ENCODE measurements at places on chromosomes 7 and 10. TPM values are rescaled to one million over a fixed set of nuclear protein-coding genes. Genes with fewer than 3 reads are reported as not detected.
A peak's percentile ranks its signal among the peaks of the same experiment; 100 is the strongest.

- DNase-seq, result no peak
Measured at GRCh38 chr10:26408858-26409494, 29.2 kb upstream of the APBB1IP start.

GRCh38 chr7:82284936-82285519 is 158.5 kb downstream of the CACNA2D1 start:
- no peak for DNase-seq

DNA sequence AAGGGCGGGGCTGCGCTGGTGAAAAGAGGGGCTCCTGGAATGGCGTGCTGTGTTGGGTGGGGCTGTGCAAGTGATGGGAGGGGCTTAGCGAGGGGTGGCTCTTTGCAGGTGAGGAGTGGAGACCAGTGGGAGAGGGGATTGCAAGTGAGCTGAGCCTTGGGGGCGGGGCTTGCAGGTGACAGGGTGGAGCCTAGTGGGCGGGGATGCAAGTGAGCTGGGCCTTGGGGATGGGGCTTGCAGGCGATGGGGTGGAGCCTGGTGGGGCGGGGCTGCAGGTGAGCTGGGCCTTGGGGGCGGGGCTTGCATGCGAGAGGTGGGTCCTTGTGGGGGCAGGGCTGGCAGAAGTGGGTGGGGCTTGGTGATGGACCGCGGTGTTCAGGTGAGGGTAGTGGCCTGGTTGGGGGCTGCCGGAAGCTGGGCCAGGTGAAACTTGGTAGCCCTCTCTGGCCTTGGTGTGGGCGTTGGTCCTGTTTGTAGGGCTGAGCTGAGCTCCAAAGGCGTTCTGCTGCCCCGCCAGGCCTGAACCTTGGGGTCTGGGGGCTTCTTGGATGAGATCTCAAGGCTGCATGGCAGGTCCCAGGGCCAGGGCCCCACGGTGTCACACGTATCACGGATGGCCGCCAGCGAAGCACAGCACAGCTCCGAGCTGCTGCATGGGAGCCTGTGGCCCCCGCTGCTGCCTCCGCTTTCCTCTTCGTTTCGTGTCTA is 743 bp upstream of the PITRM1 start:
- DNase-seq, result no peak

DNA sequence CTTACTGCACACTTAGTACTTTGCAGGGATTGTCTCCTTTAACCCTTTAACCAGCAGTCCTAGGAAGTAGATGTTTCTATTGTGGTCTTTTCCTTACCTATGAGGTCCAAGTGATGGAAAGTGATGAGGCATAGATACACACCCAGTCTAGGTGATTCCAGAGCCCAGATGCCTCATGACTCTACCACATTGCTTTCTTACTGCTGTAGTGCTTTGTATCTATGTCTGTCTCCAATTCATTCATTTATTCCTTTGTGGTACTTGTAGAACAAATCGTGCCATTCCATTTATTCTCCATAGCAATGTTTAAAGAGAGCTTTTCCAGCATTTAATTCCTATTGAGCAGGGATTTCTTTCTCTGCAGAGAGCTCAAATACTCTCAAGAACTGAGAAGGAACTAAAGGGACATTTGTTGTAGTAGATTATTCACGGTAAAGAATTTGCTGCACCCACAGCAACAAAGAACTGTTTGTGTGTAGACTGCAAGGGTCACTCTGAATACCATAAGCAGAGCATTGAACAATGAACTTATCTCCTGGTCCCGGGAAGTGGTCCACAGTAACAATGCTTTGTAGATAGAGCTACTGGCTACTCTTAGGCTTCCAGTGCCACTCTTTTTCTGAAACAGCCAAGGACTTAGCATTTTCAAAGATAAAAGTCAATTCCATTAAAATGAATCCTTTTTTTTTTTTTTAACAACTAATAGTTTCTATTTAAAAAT is 337.0 kb downstream of the PTEN start:
- DNase-seq, result no peak

GRCh38 chr10:132899054-132899750 is 43.2 kb downstream of the CFAP46 start:
- no peak for DNase-seq

- peak; percentile 50 for DNase-seq
Measured at GRCh38 chr7:148303295-148304082, 287.1 kb upstream of the C7orf33 start.

DNA sequence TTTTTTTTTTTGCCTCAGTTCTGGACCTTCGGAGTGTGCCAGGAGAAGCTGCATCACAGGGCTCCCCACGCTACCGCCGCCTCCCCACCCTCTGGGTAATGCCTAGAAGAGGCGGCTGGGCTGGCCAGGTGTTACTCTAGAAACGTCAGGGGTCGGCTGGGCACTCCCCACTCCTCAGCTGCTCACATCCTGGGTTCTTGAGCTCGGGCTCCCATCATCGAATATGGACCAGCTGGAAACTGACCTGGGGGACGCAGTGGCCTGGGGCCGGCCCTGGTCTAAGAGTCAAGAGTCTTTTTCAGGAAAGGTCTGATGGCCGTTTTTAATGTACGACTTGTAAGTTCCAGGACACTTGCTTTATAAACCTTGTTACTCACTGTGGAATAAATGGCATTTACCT is 326.5 kb downstream of the WDR37 start:
- DNase-seq, result no peak

GRCh38 chr7:71659622-71660021 is 527.7 kb downstream of the GALNT17 start:
- no peak for DNase-seq

DNA sequence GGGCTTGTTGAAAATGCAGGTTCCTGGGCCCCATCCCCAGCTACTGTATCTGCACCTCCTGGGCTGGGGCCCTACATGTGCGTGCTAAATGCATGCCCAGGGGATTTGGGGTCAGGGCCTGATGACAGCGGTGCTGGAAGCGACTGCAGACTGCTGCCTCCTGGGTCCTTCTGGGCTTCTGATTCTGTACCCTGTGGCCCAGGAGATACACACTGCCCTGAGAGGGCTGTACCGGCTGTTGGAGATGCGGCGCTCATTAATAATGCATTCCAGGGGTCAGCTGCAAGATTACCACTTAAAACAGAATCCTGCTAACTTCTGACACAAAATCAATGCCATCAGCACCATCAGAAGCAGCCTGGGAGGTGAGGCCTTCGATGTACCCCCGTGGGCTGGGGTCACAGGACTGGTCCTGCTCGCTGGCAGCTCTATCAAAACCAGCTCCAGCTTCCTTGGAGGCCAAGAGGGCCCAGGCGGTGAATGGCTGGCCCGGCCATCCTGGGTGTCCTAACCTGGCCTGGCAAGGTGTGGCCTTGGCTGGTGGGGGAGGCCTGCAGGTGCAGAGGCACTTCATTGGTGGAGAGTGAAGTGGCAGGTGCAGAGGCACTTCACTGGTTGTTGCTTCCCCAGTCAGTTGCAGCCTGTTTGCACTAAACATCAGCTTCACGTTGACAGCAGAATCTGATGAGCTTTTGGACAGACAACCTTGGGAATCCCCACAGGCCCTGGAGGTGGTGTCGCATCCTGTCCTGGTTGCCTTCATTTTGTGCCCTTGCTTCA is 79.2 kb downstream of the GLRX3 start:
- DNase-seq, result no peak

DNA sequence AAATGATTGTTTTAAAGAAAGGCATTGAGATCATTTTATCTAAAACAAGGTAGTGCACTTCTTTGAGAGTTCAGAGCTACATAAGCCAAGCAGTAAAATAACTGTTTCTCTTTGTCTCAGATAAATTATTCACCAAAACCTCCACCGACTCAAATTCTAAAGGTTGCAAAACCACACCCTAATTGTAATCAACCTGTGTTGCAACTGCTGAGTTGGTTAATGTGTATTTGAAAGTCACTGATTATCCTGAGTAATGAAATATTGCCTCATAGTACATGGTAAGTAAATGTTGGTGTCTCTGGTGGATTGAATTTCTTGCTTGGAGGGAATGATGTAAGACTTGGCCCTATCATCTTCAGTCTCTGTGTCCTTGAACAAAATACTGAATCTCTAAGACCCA is 35.9 kb upstream of the CYP2C9 start:
- DNase-seq, result no peak

- DNase-seq, result no peak
Measured at GRCh38 chr10:29908962-29909361, 150.4 kb downstream of the JCAD start.

- DNase-seq, result no peak
Measured at GRCh38 chr7:135285547-135286233, 52.1 kb downstream of the STRA8 start.

DNA sequence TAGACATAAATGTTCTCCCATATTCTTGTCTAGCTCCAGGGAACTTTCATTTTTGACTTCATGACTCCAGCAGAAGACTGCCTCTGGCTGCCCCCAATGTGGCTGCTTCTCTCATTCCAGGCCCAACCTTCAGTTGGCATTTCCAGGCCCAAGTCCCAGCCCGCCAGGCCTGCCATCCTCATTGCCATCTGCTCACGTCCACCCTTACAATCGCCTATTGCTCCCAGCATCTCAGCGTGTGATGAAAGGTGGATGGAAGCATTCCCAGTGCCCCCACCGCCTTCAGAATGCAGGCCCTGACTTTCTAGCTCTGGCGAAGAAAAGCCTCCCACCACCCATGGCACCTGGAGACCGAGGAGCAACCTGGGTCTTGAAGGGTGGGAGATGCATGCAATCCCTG is 132.1 kb upstream of the LANCL2 start:
- DNase-seq, result no peak

DNA sequence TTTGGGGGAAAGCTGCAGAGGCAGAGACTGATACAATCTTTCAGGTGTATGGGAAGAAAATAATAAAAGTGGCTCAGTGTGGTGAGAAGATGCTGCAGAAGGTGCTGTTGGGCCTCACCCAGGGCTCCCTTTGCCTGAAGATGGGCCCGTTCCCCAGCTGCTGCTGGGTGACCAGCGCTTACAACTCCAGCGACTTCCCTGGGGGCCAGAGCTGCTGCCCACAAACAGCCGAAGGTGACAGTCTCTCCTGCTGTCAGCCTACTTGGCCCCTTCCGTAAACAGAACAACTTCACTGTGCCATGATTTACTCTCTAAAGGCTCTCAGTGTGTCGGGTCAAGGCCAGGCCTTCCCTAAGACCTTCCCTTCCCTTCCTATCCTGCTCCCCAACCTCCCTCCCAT is 93.6 kb upstream of the PCBD1 start:
- no peak for DNase-seq

GRCh38 chr10:119501690-119502089 is 40.8 kb downstream of the RGS10 start:
- DNase-seq, result no peak

- no peak for DNase-seq
Measured at GRCh38 chr7:52944921-52945320, 90.5 kb upstream of the POM121L12 start.

GRCh38 chr10:33223326-33224000 is 111.0 kb downstream of the NRP1 start:
- DNase-seq, result no peak

DNA sequence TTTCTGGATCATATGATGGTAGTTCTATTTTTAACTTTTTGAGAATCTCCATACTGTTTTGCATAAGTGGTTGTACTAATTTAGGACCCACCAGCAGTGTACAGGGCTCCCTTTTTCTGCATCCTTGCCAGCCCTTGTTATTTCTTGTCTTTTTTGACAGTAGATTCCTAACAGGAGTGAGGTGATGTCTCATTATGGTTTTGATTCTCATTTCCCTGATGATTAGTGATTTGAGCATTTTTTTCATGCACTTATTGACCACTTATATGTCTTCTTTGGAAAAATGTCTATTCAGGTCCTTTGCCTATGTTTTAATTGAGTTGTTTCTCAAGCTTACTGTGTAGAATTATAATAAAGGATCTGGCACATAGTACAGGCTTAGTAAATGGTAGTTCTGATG is 238.8 kb upstream of the BMPER start:
- no peak for DNase-seq

GRCh38 chr7:362402-363096 is 72.6 kb downstream of the FOXL3 start:
- DNase-seq, result no peak

DNA sequence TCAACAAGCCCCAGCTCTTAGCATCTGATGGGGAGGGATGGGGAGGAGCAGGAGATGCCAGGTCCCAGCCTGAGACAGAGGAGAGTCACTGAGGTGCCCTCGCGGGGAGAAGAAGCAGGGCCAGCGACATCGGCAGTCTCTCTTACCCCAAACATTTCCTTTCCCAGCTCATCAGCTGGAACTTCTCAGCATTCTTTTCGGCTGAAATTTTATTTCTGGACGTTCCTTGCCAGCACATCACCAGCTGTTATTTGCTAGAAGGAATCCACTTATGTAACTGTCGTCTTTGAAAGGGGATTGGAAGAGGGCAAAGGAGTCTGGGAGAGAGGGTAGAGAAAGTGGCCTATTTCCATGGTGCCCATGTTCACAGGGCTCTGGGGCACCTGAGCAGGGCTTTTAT is 101.0 kb upstream of the SHH start:
- DNase-seq, result no peak

The RBP3 gene
- total RNA-seq, result not detected

The SNCG gene
- not detected for total RNA-seq

The SAP25 gene
- 4.9 TPM for total RNA-seq

The ENO4 gene
- not detected for total RNA-seq

The RNF148 gene
- not detected for total RNA-seq

The ZNF365 gene
- total RNA-seq, result not detected

The TMEM213 gene
- not detected for total RNA-seq

The CARD11 gene
- 87.2 TPM for total RNA-seq

The SLC16A12 gene
- total RNA-seq, result not detected

The SCIN gene
- not detected for total RNA-seq

The AKR1C8 gene
- not detected for total RNA-seq

The SH2D4B gene
- not detected for total RNA-seq

The CCDC126 gene
- total RNA-seq, result 8.9 TPM

The SPAG6 gene
- not detected for total RNA-seq

The AHR gene
- total RNA-seq, result not detected

The TSPAN13 gene
- total RNA-seq, result 4.2 TPM
